CD4-positive, alpha-beta T cell treated with Interleukin-4 for 1 hour (primary cell): ENCODE measurements at places on chromosomes 7 and 10.
A peak's percentile ranks its signal among the peaks of the same experiment; 100 is the strongest.

DNA sequence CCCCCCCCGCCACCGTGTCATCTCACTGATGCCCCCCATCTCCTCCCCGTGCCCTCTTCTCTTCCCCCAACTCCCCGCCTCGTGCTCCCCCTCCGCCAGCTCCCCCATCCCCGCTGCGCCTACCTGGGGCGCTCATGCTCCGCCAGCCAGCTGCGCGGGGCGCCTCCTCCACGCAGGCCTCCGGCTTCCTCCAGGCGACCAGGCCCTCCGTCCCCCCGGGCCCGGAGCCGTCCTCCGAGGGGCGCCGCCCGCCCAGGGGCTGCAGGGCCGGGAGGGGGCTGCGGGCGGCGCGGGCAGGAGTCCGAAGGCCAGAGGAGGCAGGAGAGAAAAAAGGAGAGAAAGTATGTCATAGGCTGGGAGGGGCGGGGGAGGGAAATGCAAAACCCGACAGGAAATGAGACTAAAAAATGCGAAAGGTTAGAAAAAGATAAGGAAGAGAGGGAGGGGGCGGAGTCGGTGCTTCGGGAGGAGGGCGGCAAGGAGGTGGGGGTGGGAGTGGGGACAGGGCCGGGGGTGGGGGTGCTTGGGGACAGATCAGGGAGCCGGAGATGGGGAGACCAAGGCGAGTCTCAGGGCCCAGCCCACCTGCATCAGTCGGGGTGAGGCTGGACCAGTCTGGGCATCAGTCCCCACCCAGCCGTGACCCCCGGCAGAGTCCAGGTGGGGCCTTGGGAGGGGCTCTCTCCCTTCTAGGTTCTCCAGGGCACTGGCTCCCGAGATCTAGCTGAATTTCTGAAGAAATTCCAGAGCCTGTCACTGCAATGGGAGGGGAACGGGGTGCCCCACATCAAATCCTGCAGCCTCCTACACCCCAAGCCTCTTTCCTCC is at the start of gene CARD11:
Gene CARD11 (minus strand): TSS at position 324 of the 828 bp plus-strand sequence. CDS start 85,361 bp downstream, outside the sequence.
- DNase-seq = peak; percentile 33

DNA sequence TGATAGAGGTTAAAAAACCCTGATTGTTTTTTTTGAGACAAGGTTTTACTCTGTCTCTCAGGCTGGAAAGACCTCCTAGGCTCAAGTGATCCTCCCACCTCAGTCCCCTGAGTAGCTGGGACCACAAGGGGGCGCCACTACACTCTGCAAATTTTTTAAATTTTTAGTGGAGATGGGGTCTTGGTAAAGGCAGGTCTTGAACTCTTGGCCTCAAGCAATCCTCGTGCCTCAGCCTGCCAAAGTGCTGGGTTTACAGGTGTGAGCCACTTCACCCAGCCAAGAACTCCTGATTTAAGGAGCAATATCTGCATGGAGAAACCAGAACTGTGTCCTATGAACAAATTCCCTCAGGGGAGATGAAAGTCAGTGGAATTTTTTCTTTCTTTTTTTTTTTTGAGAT is 7.3 kb upstream of the KLHDC10 start:
- peak; percentile 71 for DNase-seq

DNA sequence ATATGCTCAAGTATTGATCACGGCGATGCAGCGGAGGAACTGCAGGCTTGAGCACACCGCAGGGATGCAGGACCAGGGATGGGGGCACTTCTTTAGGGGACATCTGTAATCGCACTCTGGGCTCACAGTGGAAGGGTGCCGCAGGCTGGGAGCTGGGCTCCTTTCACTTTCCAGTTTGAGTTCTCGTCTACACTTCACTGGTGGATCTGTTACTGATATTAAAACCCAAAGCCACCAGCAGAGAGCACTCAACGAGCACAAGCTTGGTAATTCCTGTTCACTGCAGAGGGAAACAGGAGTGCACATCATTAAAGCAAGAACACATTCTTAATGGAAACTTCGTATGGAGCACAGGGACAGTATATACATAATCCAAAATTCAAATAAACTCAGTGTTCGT is 91.3 kb downstream of the PARD3 start:
- DNase-seq = no peak

GRCh38 chr7:153523320-153524015 is 528.7 kb upstream of the DPP6 start:
- DNase-seq = no peak

DNA sequence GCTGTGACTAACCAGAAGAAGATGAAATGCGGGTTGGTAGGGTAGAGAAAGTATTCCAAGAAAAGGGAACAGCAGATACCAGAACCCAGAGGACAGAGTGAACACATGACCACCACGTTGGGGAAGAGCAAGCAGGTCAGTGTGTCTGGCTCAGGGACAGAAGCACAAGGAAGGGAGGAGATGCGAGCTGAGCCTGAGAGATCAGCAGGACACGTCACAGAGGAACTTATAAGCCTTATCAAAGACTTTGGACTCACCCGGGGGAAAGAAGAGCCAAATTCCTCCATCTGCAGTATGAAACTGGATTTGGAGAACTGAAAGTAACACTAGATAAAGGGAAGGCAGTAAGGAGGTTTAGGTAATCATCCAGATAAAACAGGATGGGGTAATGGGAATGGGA is 232.1 kb upstream of the NPVF start:
- DNase-seq = no peak

- DNase-seq = no peak
Measured at GRCh38 chr7:38539477-38540081, 91.6 kb downstream of the AMPH start.

DNA sequence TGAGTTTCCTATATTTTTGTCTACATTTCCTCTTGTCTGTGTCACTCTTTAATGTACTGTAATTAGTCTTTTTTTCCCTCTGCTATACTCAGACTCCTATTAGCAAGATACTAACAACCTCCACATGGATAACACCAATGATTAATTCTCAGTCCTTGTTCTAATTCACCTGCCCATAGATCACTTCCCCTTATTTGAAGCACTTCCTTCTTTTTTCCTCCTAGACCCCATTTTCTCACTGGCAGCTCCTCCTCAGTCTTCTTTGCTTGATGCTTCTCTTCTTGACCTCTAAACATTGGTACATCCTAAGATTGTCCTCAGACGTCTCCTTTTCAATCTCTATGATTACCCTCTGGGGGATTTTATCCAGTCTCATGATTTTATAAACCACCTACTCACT is 98.2 kb upstream of the IMMP2L start:
- DNase-seq = no peak

DNA sequence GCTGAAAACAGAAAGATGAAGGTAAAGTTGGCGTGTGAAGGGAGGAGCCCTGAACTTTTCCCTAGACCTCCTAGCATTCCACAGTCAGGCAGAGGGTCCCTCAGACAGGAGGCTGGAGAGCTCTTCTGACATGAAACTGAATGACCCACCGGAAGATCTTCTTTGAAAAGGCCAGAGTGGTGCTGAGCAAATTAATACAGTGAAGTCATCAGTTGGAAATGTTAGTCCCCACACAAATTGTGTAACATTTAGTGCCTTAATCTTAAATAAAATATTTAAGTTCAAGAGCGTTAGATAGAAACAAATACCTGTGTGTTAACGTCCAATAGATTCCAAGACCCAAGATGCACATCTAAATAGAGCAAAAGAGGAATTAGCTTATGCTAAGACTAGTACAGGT is 49.0 kb upstream of the WNT16 start:
- no peak for DNase-seq

DNA sequence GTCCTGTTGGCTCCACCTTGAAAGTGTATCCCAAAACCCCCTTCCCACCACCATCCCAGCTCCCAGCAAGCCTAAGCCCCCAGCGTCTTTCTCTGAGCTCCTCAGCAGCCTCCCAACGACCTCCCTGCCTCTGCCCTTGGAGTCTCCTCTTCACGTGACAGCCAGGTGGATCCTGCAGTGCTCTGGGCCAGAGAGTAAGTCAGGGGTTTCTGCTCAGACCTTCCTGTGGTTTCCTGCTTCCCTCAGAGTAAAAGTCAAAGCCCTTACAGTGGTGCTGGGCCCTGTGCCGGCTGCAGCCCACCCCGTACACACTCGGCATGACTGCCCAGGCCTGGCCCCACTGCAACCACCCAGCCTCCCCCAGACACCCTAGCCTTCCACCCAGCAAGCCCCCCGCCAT is 51.9 kb downstream of the OAT start:
- DNase-seq = no peak

DNA sequence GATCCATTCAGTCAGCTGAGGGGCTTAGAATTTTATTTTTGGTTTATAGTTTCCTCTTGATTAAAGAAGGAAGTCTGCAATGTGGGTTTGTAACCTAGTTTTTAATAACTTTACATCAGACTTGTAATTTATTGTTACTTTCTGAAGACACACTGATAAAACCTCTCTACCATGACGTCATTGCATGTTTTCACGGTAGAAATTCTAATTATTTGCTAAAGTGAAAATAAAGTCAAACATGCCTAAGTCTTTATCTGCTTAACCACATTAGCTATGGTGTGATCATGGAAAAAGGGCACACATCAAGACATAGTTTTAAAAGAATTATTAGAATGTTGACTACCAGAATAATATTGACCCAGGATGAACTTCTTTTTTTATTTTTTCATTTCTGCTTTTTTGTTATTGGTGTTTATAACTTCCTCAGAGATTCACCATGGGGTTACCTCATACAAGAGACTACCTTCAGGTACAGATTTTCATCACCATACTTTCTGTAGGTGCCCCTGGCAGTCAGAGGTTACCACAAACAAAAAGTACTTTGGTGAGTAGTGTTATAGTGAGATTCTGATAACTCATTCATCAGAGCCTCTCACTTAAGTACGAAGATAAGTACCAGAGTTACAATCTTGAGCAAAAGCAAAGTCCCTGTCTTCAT is 7.0 kb upstream of the PANK1 start:
- DNase-seq = no peak
